Activated CD4-positive, alpha-beta T cell treated with anti-CD3 and anti-CD28 coated beads, Interleukin-2, amount 50 U/mL, for 4 hours (primary cell): ENCODE measurements at places on chromosomes 12 and 14.

DNA sequence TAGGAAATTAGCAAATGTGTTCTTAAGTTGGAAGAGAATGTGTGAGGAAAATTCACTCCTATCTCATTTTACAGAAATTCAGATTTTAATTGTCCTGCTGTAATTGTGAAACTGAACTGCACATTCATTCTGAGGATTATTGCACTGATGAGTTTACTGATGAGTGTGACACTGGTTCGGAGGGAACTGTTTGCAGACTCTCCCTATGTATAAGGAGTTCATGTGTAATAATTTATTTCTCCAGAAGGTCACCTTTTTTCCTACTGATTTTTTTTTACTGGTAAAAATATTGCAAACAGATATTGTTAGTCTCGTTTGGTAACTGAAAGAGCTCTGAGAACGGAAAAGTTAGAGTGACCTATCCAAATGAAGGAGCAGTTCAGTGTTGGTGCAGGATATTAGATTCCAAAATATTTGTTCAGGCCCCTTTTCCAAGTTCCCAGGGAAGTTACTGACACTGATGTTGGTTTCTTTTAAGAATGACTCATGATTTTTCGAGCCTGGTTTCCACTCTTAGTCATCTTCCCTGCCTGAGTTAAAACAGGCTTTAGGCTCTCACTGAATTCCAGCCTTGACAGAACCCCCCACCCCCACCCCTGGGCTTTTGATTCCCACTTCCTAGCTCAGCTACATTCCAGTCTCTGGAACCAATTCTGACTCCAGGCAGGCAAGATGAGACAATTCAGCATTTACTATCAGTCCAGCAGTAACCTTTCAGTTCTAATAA is 18.4 kb downstream of the ANO6 start:
- DNase-seq: no peak

DNA sequence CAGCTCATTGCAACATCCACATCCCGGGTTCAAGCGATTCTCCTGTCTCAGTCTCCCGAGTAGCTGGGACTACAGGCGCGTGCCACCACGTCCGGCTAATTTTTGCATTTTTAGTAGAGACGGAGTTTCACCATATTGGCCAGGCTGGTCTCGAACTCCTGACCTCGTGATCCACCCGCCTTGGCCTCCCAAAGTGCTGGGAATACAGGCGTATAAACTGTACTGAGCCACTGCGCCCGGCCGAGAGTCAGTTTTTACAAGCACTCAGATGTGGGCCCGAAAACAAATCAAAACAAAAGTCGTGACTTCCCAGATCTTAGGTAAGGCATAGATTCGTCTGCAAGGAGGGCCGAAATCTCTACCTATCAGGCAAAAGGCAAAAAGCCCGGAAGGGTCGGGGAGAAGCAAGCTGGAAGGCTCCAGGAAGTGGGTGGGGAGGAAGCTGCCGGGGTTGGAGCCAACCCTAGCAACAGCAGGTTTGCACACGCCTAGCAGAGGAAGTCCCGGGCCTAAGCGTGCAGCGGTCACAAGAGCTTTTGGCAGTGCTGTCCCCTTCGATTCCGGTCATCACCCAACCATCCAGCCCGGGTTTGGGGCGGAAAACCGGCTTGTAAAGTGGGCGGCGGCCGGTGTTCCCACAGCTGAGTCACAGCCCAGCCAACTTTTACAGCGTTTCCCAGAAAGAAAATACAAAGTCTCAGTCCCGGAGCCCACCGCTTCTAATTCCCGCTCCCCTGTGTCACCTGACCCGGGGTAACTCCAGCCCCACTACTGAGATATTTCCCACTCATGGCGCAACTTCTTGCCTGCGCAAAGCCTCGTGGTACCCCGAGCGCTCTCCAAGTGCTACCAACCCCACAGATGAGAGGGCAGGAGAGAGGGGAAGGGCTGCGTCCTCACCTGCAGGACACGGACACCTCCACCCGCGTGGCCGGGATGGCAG is 583 bp downstream of the CPNE8 start:
- DNase-seq: peak; percentile 11

- DNase-seq: no peak
These were observed 359.1 kb downstream of the TMEM132D start for GRCh38 chr12:129544716-129545115.

GRCh38 chr14:54344445-54344844 is 52.4 kb upstream of the CDKN3 start:
- DNase-seq: no peak

- no peak for DNase-seq
These were observed 89.9 kb downstream of the OTOGL start for GRCh38 chr12:80189241-80189640.

GRCh38 chr14:67666750-67667449 is 7.5 kb downstream of the VTI1B start:
- DNase-seq: peak; percentile 5

DNA sequence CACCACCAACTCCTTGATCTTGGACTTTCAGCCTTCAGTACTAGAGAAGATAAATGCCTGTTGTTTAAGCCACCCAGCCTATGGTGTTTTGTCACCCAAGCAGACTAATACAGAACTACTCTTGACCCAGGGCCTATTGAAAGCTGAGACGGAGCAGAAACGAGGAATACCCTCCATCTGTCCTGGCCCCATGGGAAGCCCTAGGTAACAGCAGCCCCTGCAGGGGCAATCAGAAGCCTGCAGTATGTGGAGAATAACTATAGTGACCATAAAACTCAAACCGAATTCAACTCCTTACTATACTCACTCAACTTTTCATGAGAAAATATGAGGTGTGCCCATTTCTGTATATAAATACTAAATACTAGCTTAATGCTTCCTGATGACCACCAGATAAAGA is 307.4 kb downstream of the NUAK1 start:
- no peak for DNase-seq

DNA sequence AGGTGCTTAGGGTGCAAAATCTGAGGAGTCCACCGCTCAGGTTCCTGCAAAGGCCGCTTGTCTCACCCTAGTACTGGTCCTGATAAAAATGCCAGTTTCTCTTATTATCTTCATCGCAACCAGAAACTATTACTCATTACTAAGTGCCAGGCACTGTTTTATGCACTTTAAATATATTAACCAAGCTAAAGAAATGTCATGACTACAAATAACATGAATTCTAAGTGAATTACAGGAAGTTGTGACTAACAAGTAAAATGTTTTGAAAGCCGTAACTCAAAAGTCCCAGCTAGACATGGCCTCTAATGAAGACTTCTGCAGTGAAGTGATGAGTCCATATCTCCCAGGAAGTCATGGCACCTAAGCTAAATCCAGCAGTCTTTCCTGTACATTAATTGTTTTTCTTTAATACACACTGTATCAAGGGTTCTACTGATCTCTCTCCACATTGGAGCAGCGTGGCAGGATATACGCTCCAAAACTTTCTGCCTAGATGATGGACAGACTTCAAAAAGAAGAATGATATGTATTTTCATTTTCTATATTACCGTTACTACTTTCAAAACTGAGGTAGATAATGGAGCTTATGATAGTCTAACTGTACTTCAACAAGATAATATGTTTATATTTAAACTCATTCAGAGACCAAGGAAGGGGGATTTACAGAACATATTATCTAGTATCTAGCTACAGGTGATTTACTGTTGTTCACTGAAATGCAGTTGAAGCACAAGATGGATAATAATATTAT is 117.3 kb upstream of the ARID2 start:
- no peak for DNase-seq

DNA sequence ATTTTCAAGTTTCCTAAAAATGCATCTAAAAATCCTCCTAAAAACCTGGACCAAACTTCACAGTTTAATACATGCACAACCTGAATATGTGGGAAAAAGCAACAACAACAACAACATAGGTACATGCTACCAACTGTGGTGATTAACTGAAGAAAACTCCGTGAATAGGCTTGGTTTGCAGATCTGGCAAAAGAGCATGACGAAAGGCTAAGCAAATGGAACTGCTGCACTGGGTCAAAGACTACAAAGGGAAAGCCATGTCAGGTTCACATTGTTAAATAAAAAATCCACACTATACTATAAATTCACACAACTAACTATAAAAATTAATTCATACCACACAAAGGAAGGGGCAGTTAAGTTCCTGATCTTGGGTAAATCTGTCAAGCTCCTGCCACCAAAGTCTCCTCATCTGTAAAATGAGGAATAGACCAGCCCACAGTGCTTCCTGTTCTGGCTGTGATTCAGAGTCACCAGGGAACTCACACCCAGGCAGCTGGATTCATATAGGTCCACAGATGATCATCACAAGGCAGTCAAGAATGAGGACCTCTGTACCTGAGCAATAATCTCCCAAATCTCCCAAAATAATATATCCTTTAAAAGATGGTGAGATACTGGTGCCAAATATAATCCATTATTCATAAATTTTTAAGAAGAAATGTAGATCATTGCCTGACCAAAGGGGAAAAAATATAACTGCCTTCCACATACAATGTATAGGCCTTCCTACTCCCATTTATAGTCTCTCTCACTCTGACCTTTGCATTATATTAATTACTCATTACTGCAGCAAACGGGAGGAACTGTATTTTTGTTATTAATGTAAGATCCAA is 7.0 kb downstream of the CORO1C start:
- DNase-seq: no peak

DNA sequence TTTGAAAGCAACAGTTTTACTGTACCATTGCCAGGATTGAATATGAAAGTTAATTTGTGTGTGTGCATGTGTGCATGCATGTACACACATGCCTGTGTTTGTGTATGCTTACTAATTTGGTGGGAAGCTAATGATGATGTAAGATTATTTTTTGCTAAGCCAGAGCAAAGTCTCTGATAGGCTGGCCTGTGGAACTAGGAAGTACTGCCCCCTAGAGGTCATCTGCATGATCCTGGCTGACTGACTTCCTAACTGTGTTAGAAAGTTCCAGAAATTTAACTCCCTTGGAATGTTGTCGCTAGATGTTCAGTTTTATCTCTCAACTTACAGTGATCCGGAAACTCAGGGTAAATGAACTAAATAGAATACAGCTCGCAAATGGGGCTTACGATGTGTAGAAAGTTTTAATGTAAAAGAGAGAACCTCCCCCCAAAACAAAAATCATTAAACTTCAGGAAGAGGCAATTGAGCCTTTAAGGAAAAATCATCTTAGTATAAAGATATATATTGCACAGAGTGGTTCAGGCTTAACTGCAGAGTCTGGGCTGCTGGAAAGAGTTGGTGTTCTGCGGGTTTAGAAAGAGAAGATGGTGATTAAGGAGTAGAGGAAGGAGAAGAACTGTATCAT is 34.3 kb upstream of the SLC38A1 start:
- peak; percentile 46 for DNase-seq

DNA sequence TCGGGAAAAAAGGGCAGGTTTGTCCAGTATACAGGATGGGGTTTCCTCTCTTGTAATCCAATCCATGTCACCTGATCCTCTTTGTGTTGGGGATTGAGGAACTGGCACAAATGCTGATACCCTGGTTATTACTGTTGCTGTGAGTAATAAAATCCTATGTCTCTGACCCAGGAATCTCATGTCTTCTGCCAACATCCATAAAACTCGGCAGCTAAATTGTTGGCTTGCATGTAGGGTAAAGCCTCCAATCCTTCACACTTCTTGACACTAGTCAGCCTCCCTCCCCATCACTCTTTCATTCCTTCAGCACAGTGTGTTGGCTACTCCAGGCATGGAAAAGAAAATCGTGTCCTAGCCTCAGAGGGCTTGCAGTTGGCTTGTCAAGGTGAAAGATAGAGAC is 9.2 kb upstream of the NOS1 start:
- no peak for DNase-seq

GRCh38 chr12:11922361-11922760 is 148.4 kb upstream of the BCL2L14 start:
- DNase-seq: no peak

GRCh38 chr12:9669534-9669933 is at the start of gene CLEC2D:
CLEC2D (plus strand) TSS chr12:9669713; CDS start chr12:9669735, 22 bp downstream.
- DNase-seq: no peak

DNA sequence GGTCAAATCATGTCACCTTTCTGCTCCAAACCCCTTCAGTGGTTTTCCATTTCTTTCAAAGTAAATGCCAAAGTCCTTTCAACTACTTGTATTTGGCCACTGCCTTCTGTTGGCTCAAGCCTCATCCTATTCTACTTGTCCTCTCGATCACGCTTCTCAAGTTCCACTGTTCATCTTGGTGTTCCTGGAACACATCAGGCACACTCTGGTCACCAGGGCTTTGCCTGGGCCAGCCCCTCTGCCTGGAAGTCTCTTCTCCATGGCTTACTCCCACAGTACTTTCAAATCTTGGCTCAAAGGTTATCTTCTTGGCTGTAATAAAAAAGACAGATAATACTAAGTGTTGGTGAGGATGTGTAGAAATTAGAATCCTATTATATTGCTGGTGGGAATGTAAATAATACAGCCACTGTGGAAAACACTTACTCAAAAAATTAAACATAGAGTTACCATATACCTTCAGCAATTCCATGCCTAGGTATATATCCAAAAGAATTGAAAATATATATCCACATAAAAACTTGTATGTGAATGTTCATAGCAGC is 17.3 kb upstream of the PPFIBP1 start:
- DNase-seq: no peak

DNA sequence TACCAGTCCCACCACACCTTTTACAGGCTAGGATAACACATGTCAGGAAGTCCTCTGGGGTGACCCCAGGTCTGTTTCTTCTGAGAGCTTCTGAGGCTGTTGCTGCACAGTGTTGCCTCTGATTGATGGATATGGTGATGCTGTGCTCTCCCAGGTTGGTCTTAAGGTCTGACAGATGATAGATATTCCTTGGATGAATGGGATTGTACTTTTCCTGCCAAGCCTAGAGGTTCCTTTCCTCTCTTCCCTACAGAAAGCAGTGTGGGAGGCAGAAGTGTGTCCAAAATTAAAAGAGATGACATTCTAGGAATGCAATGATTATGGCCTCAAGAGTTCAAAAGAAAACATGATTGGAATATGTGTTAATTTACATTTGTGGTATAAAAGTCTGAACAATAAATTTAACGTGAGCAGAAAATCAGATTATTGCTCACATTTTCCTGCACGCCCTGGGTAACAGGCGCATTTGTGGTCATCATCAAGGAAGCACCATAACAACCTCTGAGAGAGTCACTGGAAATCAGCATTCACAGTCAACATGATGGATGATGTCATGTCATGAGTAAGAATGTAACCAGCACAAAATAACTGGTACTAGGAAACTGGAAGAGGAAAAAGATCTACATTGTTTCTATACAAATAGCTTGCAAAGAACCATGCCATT is 73.7 kb downstream of the BBS10 start:
- no peak for DNase-seq

- DNase-seq: no peak
These were observed 121.3 kb downstream of the TBX3 start for GRCh38 chr12:114562654-114563053.

GRCh38 chr12:116159593-116160200 is 117.8 kb downstream of the MED13L start:
- no peak for DNase-seq
